Endothelial cell of umbilical vein (primary cell): ENCODE measurements at places on chromosomes 13 and 19.

GRCh38 chr13:102970542-102970941 lies 95.7 kb downstream of the SLC10A2 start:
- no peak for DNase-seq

DNA sequence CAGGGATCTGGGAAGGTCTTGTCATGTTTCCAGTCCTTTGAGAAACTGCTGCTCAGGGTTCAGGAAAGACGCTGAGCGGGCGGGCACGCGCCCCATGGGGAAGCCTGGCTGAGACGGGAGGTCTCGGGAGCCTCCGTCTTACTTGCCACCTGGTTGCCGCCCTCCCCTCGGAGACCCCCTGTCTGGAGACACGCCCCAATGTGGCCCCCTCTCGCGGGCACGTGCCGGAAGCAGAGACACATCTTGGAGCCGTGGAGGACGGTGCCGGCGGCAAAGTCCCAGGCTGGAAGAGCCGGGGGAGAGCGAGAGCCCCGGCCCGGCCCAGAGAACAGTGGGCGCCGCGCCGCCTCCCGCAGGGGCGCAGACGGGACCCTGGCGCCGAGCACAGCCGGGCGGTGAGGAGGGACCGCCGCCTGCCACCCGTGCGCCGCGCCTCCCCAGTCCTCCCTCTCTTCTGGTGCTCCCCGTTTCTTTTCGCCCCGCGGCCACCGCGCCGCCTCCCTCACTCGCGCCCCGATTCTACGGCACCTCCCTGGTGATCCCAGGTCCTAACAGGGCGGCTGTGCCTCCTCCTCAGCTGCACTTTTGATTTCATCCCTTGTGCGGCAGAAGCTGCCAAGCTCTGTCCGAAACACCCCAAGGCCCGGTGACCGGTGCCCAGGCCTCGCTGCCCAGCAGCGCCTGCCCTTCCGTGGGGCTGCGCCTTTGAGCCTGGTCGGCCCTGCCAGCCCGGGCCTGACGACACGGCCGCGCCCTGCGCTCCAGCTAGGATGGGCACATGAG lies 15.5 kb downstream of the GJB2 start:
- DNase-seq: no peak

- DNase-seq: no peak
These were observed 122.7 kb downstream of the TBC1D4 start for GRCh38 chr13:75359266-75359665.

DNA sequence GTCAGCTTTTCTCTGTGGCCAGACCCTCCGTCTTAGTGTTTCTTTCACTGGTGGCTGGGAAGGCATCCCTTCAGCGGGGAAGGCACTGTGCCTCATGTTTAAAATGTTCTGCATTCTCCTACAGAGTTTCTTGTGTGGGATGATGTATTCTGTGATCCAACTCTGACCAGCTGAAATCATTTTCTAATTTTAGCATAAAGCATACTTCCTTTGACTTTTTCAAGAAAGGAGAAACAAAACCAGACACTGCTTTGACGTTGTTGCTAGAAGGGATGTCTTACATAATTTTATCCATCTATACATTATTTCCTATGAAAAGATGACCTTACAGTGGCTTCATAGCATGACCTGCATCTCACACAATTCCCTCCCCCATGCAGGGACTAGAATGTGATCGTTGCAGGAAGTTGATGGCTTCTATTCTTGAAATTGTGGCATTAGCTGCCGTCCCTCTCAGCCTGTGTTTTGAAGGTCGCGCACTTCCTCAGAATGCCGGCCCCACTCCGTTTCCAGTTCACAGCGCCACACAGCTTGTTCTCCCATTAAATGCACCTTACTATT lies 38.6 kb upstream of the TEX29 start:
- DNase-seq: no peak

GRCh38 chr13:41008349-41008980 lies 10.7 kb downstream of the ELF1 start:
- no peak for DNase-seq

GRCh38 chr13:31209172-31209840 lies 9.5 kb downstream of the B3GLCT start:
- peak; percentile 56 for DNase-seq

DNA sequence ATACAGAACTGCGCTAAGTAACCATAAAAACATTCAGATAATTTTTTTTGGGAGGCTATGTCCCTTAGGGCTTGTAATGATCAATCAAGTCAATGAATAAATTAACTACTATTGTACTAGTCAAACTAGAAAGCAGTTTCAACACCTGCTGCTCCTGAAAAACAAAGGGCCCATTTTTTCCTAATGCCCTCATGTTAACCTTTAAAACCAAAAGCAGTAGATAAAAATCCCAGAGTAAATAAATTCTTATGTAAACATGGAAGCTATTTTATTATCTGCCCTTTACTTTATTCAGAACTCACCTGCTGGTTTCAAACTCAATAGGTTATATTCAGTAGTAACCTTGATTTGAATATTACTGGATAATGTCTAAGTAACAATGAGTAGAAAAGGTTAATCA lies 159.5 kb upstream of the STARD13 start:
- no peak for DNase-seq

DNA sequence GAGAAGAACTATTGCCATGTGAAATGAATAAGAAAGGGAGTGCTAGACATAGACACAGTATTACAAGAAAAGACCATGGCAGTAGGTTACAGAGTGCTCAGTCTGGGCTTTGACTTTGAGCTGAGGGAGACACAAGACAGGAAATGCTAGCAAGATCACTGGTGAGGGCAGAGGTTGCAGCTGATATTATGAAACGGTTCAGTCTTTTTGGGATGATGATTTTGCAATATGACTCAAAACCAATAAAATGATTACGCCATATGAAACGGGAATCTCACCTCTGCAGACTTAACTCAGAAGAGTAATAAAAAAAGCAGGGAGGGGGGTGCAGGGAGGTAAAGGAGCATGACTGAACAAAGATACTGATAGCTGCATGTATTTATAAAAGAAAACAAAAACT lies 123.1 kb downstream of the RBM26 start:
- DNase-seq: no peak

DNA sequence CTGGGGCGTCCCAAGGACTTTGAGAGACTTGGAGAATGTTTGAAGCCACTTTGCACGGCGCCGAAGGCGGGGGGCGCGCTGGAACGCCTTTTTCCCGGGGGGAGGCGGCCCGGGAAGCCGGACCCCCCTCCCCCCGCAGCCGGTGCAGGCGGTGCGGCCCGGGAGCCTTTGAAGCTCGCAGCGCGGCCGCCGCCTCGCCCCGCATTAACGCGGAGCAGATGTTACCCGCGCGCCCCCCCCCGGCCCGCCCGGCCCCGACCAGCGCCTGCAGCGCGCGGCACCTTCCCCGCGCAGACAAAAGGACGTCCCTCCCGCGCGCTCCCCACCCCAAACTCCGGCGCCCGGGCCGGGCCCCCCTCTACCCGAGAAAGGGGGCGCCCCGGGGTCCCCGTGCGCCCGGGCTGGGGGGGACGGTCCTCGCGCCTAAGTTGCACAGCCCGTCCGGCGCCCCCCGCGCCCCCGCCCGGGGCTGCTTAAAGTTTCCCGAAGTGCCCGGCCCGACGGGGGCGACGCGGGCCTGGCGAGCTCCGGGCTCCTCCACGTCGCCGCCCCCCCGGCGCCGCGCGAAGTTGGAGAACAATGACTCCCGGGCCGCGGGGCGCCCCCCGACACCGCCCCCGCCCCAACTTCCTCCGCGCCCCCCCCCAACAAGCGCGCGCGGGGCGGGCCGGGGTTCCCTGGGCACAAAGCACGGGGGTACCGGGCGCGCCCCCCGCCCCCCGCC lies 685 bp downstream of the TCF3 start:
- DNase-seq: peak; percentile 40

GRCh38 chr13:28474491-28475134 lies 20.3 kb downstream of the FLT1 start:
- DNase-seq: no peak

DNA sequence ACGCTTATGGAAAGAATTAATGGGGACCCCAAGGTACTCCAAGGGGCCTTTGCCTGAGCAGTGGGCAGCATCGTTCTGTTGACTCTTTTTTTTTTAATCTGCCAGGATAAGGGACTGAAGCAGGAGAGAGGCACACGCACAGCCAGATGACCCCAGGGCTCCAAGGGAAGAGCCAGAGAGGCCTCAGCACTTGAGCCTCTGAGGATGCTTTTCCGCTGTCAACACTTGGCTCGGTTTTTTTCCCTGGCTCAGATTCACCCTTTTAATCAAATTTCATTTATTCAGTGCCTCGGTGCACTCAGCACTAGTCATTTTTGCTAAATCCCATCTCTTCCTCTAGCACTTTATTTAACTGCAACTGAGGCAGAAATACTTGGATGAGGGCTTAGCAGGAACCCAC lies 226.3 kb downstream of the FGF9 start:
- DNase-seq: no peak

DNA sequence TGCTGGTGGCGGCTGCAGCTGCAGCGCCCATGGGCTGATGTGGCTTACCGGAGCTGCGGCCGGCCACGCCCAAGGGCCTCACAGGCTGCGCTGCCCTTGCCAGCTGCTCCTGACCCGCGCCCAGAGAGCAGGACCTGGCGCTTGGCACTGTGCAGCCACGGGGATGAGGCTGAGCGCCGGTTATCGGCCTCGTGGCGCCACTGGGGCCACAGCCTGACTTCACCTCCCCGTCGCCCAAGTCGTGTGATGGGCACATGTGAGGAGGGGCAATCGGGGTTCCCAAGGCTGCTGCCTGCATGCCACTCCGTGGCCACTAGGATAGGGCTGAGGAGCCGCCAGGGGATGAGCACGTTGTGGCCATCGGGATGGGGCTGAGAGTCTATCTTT lies 77.2 kb upstream of the PABPC3 start:
- DNase-seq: no peak

DNA sequence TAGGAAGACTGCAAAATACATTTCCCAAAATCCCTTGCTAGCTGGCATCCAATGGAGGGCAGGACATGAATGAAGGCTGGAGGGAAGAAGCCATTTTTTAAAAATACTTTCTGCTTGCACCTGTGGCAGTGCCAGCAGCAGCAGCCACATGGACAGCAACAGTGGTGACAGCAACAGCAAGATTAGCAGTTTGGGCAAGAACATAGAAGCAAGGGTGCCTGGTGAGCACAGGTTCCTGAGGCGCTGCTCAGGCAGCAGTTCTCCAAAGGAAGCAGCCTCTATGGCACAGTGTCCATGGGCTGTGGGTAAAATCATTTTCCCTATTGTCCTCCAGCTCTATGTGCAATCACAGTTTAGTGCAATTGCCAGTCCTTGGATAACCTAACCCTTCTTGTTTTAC lies 1.3 kb upstream of the FAM216B start:
- DNase-seq: no peak

- DNase-seq: no peak
These were observed 142.3 kb downstream of the KLF12 start for GRCh38 chr13:73991884-73992283.

DNA sequence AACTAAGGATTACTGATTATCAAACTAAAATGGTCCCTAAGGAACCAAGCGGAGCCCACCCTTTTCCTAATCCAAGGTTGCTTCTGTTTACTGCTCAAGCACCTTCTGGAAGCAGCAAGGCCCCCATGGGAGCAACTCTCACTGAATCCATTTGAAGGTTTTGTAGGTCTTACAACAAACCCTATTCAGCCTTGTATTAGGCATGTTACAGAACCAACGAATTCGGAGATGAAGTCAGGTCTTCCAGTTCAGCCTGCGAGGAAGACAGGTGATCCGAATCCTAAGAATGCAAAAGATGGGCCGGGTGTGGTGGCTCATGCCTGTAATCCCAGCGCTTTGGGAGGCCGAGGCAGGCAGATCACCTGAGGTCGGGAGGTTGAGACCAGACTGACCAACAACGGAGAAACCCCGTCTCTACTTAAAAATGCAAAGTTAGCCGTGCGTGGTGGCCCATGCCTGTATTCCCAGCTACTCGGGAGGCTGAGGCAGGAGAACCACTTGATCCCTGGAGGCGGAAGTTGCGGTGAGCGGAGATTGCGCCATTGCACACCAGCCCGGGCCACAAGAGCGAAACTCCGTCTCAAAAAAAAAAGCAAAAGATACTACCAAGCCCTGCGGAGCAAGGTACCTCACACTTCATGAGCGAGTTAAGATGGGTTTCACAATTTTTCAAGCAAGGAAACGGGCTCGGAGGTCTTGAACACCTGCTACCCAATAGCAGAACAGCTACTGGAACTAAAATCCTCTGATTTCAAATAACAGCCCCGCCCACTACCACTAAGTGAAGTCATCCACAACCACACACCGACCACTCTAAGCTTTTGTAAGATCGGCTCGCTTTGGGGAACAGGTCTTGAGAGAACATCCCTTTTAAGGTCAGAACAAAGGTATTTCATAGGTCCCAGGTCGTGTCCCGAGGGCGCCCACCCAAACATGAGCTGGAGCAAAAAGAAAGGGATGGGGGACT lies 609 bp downstream of the ZAR1L start:
- DNase-seq: no peak

DNA sequence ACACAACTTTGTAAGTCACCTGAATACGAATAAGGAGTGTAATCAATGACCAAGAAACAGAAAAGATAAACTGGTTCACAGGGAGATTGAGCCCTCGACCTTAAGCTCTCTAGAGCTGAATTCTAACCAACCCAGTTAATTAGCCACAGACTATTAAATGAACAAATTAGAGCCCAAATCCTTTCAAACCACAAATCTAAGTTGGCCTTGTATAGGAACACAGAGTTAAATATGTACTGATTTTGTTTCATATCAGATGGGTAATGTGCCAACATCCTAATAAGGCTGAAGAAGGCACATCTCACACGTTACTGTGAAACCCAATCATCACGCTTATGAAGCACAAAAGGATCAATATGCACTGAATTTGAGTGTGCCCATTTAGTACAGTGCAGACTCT lies 156.1 kb downstream of the LHFPL6 start:
- no peak for DNase-seq

- DNase-seq: no peak
These were observed 3.1 kb downstream of the SLC17A7 start for GRCh38 chr19:49438261-49438660.

DNA sequence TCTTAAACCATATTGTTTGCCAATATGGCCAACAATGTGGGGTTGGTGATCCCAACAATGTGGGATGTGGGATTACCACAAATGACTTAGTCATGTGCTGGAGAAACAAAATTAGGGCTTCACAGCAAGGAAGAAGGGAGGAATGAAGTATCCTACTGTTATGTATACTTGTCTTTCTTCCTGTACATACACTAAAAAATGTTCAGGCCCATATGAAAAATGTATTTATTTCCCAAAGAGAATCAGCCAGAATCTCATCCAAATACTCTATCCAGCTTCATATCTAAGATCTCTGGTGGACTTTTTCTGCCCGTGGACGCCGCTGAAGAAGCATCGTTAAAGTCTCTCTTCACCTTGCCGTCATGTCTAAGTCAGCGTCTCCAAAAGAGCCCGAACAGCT lies at the start of gene HNRNPA1L2:
HNRNPA1L2 (plus strand) TSS at position 301 of the 400 bp plus-strand sequence; CDS start at position 363, 62 bp downstream.
- DNase-seq: no peak
